ENCODE measurements at places on chromosomes 11 and 22.
A peak's percentile ranks its signal among the peaks of the same experiment; 100 is the strongest.

DNA sequence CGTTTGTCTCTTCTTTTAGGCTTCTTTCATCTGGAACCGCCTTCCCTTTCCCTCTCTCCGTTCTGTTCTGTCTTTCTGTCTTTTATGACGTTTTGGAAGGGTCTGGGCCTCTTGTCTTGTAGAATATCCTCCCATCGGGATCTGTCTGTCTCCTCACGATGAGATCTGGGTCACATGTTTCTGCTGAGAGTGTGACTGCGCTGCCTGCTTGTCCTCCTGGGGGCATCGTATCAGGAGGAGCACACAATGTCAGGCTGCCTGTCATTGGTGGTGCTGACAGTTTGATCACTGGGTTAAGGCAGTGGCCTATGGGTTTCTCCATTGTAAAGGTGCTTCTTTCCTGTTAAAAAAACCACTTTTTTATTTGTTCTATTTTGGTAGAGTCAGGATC lies 60.4 kb upstream of the PARVG start:
- no peak for DNase-seq

DNA sequence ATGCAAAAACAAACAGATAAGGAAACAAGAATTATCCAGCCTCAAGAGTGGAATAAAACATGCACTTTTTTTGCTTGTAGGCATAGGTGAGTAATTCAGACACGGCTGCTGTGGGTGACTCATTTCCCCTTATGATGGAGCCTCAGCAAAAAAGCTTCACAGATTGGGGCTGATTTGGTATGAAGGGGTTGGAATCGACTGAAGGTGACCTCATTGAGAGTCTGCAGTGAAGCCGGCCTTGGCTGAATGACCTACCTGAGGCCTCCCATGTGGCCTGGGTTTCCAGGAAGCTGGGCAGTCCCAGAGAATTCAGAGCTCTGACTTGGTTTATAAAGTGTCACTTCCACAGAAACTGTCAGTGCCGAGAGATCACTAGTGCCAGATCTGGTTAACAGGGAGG lies 34.2 kb upstream of the VPREB1 start:
- DNase-seq: peak; percentile 12

DNA sequence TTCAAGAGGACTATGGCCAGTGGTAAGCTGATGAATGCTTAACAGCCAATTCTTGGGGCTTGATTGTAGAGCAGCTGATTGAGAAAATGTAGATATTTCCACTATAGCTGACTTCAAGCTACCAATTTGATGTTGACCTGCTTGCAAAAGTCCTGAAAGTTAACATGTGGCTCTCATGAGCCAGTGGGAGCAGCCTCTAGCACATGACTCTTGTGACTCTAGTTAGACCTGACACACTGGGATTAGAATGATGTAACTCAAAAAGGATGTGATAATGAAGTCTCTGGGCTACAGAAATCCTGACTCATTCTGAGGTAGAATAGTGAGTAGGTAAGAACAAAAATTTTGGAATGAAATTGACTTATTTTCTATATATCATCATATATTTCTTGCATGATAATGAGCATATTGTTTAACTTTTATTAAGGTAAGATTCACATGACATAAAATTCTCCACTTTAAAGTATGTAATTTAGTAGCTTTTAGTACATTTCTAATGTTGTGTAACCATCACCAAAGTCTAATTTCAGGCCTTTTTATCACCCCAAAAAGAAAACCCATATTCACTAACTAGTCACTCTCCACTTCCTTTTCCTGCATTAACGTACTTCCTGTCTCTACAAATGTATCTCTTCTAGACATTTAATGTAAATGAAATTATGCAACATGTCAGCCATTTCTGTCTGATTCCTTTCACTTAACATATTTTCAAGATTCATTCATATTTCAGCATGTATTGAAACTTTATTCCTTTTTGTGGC lies 16.1 kb upstream of the OR52H1 start:
- DNase-seq: no peak

DNA sequence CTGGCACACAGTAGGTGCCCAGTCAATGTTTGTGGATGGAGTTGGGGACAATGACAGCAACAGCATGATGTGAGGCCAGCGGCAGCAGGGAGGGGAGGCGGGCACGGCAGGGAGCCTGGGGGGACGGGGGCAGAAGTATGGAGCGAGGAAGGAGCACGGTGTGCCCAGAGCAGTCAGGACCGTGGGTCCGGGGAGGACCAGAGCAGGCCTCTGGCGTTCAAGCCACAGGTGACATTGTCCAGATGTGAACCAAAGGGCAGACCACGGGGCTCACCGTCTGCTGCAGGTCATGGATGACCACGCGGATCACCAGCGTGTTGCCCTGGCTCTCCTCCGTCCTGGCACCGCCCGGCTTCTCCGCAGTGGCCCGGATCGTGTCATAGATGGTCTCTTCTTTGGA lies 105.5 kb downstream of the SHANK2 start:
- no peak for DNase-seq

- DNase-seq: no peak
These were observed 7.0 kb downstream of the RPS3 start for GRCh38 chr11:75406338-75406777.

GRCh38 chr11:130848361-130849214 lies 67.7 kb downstream of the SNX19 start:
- DNase-seq: no peak

DNA sequence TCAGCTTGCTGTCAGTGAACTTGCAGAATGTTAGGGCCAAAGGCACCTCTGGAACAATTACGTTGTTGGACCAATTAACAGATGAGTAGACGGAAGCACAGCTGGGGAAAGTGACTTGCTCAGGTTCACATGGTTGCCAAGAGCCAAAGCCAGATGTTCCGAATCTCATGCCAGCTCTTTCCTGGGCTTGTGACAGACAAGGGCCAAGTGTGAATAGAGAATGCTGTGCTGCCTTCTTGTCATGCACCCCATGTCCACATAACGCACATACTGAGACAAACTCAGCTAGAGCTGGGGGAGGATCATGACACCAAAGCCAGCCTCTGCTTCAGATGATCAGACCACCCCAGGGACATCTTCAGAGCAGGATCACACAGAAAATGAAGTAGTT lies 616.3 kb downstream of the INSC start:
- no peak for DNase-seq

DNA sequence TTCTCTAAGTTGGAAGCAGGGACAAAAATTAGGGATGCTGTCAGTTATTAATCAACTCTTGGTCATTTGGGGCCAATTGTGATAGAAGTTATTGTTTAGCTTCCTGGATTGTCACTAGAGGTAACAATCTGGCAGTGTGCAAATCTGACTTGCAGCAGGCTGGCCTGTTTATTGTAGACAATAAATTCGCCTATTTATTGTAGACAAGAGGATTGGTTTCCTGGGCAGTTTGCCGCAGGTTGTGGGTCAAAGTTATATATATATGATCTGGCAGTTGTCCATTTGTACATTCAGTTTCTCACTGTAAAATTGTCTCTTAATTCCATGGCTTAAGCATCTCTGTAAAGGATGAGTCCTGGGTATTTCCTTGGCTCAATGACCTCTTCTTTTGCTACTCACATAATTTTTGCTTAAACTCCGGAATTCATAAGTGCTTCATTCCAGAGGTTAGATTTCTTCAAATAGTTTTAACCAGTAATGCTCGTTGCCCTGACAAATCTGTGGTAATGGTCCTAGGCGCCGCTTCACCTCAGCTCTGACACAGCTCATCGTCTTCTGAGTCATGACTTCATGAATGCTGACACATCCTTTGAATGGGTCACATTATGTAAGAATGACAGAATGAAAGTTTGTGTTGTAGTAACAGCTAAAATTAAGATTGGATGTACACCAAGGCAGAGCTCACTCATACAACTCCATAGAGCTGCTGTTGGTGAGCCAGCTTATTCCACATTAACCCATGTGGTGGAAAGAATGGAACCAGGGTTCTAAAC lies 7.8 kb upstream of the MMP3 start:
- DNase-seq: no peak
